Activated T-cell treated with anti-CD3 and anti-CD28 coated beads for 48 hours (primary cell): ENCODE measurements at places on chromosomes 1 and 21.

- DNase-seq: no peak
Measured at GRCh38 chr1:109654519-109654918, 1.4 kb upstream of the GSTM4 start.

DNA sequence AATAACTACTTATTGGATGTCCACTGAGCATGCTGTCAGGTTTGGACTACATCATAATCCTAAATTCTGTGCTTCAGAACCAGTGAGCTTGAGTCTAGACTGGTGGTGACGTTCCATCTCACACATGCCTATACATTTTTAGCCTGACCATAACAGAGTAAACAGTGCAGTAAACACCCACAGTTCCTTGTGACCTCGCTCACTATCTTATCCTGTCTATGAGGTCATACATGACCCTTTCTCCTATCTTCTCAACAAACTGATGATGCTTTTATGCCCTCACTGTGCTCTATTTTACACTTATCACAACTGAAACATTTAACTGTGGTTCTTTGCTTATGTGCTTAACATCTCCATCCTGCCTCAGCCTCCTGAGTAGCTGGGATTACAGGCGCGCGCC lies 91.2 kb downstream of the ENAH start:
- DNase-seq: no peak

DNA sequence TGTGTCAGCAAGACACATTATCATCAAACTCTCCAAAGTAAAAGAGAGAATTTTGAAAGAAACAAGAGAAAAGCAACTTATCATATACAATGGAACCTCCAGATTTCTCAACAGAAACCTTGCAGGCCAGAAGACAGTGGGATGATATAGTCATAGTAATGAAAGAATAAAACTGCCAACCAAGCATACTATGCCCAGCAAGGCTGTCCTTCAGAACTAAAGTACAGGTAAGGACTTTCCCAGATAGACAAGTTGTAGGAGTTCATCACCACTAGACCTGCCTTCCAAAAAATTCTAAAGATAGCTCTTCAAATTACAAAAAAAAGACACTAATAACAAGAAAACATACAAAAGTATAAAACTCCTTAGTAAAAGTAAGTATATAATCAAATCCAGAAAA lies 33.2 kb upstream of the FOXD3 start:
- DNase-seq: no peak

DNA sequence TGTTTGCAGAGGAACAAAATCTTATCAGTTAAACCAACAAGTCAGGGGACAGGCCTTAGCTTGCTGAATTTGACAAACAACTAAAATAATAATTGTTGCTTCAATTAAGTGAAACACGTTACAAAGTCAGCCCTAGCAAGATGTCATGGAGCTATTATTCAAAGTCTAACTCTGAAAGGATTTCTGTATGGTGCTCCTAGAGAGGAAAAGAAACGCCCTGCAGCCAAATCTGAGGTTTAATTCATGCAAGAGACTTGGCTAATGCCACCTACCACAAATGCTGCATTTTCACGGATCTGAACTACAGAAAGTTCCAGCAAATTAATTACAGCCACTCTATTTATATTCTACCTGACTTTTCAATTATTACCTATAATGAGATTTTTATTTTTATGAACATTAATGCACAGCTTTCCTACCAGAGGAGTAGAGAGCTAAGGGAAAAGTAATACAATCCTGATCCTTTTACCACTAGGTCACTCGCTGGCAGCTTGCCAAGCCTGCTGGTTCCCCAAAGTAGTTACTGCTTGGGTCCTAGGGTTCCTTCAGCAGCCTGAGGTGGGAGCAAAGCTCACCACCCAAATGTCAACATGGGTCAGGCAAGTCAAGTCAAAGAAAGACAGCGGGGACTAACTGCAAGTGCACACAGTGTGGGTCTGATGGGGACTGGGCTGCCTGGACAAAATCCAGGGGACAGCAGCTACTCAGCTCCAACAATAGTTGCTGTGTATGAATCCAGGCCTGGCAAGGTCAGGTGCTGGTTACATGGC lies 8.5 kb downstream of the COLGALT2 start:
- no peak for DNase-seq

DNA sequence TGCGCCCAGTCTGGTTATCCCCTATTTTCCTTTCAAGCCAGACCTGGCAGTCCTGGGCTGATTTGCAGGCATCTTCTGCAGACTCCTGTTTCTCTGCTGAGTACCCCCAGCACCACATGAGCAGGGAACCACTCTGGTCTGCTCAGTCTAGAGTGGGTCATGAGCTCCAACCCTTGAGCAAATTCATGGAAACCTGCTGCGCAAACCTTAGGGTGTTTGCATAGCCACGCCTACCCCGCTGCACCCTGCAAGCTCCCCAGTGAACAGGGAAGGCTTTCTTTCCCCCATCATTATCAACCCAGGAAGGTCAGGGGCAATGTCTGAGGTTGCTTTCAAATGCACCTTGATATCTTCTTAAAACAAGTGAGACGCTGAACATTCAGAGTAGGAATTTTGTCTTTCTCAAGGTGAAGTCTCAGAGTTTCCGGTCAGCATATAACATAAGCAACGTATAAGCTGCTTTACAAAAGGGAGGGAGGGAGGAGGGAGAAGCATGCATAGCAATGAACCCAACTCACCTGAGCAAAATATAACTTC lies 11.1 kb upstream of the KCNE1 start:
- no peak for DNase-seq

GRCh38 chr1:180211156-180211859 lies 18.8 kb upstream of the LHX4 start:
- DNase-seq: no peak

DNA sequence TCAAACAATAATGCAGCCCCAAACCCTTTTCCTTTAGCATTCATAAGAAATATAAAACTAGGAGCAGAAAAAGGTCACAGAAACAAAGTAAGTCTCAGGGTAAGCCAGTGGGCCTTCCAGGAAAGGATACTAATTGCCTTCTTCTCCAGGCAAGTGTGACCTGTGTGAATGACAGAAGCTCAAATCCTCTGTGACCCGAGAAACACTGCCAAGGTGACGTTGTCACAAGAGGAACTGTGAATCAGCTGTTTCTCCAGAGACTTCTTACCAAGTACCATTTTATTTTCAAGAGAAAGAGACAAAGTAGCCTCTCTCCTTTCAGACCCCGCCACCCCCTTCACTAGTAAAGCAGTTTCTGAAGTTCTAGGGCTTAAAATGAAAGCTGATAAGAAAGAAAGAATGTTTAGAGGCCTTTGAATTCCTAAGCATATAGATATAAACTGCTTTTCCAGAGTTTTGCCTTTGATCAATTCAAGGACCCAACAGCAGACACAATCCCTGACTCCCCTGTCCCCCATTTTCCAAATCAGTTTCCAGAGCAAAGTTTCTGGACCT lies 155.6 kb downstream of the NUF2 start:
- no peak for DNase-seq
